Airway epithelial cell (primary cell): ENCODE measurements at places on chromosomes 5 and 9. TPM values are rescaled to one million over a fixed set of nuclear protein-coding genes. Genes with fewer than 3 reads are reported as not detected.

BTNL3 gene
- total RNA-seq = not detected in 2 replicates

SAXO1 gene
- 0.49 TPM in 1 of 2 replicates, not detected in the other for total RNA-seq

CAPSL gene
- total RNA-seq = not detected in 2 replicates

MARCOL gene
- not detected in 2 replicates for total RNA-seq

IFNE gene
- total RNA-seq = 2.9 and 3.5 TPM in 2 replicates

OR1J2 gene
- not detected in 2 replicates for total RNA-seq

LCN2 gene
- 24.7 and 33.4 TPM in 2 replicates for total RNA-seq
